ENCODE measurements at places on chromosomes 6 and 20.

GRCh38 chr20:8740265-8740664, 328.6 kb upstream of the PLCB4 start:
- DNase-seq: no peak

DNA sequence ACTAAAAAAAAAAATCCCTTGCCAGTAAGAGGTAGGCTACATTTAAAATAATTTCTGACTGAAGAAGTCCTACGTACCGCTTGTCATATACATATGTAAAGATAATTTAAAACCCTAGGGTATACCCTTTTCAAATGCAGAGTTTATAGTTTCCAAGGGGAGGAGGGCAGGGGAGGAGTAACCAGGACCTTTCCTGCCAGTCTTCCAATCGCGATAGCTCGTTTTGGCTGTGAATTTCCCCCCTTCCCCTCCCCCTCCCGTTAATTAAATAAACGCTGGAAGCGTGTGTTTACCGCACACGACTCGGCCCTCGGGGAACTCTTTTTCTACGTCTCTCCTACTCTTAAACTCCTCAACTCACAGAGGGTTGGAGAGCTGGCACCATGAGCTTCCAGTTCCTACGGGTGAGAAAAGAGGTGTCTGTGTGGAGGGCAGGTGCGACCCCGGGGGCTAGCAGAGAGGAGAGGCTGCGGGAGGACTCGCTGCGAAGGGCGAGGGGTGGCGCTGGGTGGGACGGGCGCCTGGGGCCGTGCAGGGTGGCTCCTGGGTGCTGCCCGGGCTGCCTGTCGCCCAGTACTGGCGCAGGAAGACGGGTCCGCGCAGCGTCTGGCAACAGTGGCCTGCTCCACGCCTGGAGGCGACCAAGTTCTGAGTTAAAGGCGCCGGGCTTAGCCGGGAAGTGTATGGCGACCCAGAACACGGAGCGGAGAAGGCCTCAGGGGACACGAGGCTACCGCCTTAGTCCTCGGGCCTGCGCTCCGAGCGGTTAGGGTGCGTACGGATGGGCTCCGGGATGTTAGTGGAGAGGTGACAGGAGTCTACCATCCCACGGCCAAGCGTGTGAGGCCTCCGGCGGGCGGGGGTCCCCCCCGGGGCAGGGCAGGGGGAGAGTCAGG, 4.1 kb upstream of the TFAP2C start:
- no peak for DNase-seq

DNA sequence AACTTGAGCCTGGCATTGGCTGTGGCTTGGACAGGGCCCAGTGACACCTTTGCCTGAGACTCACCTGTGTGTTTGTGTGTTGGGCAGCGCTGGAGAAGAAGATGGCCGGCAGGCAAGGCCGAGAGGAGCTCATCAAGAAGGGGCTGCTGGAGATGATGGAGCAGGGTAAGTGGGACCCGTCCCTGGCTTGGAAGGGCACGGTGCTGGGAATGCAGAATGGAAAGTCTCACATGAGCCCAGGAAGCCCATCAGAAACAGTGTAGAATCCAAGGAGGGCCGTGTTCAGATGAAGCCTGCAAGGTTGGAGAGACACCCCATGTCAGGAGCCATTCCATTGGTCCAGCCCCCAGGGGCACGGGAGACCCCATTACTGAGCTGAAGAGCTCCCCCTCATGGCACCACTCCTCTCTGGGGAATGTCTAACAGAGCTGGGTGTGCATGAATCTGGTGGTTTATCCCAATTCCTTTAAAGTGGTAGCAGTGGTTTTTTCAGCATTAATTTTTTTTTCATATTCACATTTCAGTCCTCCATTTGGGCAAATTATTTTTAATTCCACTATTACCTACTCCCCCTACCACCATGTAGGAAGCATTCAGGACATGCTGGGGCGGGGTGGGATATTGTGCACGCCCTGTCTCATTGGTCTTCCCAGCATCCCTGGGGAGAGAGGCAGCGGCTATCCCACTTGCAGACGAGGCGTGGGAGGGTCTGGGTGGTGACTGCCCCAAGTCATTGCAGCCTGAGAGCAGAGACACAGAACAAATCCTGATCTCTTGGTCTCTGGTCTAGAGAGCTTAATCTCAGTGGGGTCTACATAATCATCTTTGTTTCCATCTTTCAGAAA, 143.6 kb downstream of the PHACTR3 start:
- DNase-seq: no peak

DNA sequence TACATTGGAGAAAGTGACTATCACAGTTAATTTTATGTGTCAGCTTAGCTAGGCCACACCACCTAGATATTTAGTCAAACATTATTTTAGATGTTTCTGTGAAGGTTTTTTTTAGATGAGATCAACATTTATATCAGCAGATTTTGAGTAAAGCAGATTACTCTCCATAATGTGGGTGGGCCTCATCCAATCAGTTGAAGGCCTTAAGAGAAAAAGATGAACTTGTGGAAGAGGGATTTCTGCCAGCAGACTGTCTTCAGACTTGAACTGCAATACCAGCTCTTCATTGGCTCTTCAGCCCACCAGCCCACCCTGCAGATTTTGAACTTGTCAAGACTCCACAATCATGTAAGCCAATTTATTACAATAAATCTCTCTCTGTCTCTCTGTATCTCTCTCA, 25.1 kb upstream of the FBXO30 start:
- DNase-seq: no peak

GRCh38 chr6:39060467-39061160, 12.0 kb downstream of the GLP1R start:
- no peak for DNase-seq

DNA sequence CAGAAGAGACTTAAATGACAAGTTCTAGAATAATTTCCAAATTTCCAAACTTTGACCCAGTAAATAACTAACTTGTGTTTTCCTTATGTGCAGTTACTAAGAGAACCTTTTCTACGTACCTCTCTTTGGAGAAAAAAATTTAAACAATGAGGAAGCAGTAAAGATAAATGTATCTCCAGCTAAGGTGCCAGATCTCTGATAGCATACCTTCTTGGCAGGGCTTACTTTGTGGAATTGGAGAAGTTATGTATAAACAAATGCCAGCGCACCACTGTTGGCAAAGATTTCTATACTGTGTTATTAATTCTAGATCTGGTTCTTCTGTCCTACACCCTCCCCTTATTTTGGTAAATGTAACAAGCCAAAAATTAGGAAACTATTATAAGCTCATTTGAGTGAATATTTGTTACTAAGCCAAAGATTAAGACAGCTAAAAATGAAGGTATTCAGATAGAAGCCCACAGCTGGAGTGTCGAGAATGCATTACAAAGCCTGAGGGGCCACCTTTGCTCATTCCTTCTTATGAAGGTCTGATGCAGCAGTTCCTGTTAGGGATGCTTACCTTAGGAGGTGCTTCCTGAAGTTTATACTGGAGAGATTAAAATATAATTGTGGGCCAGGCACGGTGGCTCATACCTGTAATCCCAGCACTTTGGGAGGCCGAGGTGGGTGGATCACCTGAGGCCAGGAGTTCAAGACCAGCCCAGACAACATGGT, 373.1 kb upstream of the SOX4 start:
- DNase-seq: no peak

DNA sequence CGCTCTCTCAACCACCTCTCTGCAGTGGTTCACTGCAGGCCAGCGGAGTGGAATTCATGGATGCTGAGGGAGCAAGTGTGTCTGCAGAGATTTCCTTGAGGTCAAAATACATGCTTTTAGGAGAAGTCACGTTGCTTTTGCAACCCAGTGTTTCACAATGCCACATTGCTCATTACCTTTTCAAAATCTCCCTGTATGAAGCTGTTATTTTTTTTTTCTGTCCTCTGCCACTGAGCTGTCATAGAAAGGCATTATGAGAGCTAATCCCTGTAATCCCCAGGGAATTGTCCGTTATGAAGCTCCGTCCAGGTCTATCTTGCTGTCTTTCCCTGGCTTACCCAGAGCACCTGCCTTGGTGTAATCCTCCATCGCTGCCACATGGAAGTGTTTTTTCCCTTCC, 60.5 kb upstream of the SLC22A23 start:
- no peak for DNase-seq

DNA sequence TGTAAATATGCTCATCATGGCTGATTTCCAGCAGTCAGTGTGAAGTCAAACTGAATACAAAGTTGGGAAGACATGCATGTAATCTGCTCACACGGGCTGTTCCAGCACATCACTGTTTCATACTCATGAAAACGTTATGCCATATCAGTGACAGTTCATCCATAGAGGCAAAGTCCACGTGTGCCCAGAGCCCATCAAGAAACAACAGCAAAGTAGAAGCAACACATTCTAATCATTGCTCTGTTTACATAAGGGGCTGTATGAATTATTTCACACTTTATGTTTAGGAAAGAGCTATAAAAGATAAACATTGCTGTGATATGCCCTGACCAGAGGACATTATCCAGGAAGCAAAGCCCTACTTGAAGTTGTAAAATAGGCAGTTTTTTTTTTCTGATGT, 157.0 kb upstream of the ENPP5 start:
- DNase-seq: no peak

GRCh38 chr6:159929819-159930218, 39.0 kb downstream of the MAS1 start:
- DNase-seq: peak; percentile 58

- no peak for DNase-seq
These were observed 263.4 kb downstream of the BMP7 start for GRCh38 chr20:57003012-57003411.

GRCh38 chr6:36946526-36946925, 8.0 kb upstream of the PI16 start:
- no peak for DNase-seq

DNA sequence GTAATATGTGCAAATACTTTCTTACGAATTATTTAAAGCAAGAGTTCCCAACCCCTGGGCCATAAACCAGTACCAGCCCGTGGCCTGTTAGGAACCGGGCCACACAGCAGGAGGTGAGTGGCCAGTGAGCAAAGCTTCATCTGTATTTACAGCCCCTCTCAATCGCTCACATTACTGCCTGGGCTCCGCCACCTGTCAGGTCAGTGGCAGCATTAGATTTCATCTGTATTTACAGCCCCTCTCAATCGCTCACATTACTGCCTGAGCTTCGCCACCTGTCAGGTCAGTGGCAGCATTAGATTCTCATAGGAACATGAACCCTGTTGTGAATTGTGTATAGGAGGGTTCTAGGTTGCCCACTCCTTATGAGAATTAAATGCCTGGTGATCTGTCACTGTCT, 142.0 kb downstream of the RNASET2 start:
- no peak for DNase-seq

DNA sequence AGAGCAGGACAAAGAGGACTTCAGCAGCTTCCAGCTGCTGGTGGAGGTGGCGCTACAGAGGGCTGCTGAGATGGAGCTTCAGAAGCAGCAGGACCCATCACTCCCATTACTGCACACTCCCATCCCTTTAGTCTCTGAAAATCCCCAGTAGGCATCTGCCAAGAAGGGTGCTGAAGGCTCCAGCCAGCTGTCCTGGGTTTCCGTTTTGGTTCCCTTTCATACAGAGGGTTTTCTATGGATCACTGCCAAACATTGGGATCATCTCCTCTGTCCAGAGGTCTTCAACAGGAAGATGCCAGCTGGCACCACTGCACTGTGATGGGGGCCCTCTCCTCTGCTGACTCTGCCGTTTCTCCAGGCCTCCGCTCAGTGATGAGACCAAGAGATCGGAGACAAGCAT, 14.3 kb upstream of the RAB5IF start:
- no peak for DNase-seq

DNA sequence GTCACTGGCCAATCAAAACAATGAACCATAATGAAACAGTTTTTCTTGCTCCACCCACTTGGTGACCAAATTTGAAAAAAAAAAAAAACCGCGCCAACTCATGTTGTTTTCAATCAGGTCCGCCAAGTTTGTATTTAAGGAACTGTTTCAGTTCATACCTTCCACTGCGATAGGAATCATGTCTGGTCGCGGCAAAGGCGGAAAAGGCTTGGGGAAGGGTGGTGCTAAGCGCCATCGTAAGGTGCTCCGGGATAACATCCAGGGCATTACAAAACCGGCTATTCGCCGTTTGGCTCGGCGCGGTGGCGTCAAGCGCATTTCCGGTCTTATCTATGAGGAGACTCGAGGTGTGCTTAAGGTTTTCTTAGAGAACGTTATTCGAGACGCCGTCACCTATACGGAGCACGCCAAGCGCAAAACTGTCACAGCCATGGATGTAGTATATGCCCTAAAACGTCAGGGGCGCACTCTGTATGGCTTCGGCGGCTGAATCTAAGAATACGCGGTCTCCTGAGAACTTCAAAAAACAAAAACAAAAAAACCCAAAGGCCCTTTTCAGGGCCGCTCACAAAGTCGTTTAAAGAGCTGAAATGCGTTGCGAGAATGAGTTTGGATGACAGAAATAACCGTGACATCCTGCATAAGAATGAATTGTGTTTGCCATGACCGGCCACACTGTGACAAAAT, 16.7 kb downstream of the HFE start:
- DNase-seq: peak; percentile 86

DNA sequence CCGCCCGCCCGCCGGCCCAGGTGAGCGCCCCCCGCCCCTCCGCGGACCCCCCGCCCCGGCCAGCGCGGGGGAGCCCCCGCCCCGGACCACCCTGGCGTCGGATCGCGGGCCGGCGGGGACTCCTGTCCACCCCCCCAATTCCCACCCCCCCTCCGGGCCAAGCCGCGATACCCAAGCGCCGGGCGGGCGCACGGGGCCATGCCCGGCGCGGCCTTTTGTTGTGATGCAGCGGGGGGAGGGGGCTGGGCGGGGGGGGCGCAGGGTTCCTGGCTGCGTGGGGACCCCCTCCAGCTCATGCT, 245 bp downstream of the SRC start:
- DNase-seq: no peak

DNA sequence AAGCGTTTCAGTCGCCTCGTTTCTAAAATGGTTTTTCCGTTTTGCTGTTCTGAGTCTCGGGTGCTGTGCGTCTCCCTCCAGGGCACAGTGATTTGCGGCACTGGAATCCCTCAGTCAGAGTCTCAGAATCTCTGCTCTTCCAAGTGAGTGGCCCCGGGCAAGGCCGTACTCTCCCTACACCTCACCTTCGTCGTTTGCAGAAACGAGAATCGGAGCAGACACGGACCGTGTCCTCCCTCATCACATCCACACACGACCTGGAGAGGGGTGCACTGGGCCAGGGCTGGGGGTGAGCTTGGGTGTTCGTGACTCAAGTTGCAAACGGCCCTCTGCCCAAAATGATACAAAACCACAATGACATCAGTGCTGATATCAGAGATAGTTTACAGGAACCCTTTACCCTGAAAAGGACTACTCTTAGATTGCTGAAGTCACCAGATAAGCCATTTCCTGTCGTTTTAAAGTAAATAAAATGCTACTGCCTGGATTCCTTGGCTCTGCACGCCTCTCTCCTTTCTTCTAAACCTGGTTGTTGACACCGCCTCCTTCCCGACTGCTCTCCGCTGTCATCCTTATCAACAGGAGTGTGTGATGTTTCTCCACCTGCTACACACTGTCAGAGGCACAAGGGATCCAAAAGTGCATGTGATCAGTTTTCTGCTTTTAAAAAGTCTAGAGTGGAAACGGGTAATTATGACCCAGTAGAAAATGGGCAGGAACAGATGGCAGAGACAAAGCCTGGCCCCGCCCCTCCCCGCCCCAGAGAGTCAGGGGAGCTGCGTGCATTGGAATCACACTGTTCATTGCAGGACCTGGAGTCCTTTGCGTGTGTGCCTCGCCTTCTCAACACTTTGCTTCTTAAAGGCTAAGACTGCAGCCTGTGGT, 38.4 kb downstream of the KIF25 start:
- DNase-seq: no peak

- no peak for DNase-seq
These were observed 10.4 kb downstream of the TRIM31 start for GRCh38 chr6:30102414-30102969.

Measured in central memory CD8-positive, alpha-beta T cell (primary cell).